ENCODE measurements at places on chromosomes 2 and 18.

DNA sequence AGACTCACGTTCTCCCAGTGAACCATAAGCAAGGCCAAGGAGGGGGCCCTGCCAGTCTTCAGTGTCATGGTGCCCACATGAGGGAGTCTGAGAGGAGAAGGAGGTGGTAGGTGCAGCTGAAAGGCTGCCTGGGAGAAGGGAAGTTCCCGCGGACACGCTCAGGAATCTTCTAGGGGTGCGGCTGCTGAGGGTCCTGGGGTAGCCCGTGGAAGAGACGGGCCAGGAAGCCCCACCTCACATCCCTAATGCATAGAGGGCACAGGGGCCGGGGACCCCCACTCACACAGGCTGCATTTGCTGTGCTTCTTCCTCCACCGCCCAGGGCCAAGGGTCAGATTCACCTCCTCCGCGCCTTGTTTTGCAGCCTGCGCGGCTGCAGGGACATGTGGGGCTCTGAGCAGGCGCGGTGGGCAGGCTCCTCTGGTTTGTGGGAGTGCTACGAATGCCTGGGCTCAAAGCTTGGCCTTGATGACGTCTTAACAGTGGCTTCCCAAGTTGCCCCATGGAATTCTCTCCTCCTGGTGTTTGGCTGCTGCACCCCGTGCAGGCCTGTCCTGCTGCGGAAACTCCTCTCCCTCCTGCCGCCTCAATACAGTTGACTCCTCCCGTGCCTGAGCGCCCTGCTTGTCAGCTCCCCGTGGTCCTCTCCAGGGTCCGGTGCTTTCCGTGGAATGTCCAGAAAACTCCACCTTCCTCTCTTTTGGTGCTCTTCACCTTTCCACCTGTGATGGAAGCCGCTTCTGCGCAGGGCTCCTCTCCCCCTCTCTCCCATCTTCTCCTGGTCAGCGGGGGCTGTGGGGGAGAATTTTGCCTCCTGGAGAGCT is 95.7 kb downstream of the VAPA start:
- no peak for DNase-seq

GRCh38 chr18:44246001-44246400 is 434.7 kb upstream of the SETBP1 start:
- DNase-seq: no peak

- DNase-seq: no peak
These were observed 19.8 kb downstream of the SMIM21 start for GRCh38 chr18:75407468-75408437.

GRCh38 chr18:58253871-58254270 is 209.8 kb downstream of the NEDD4L start:
- DNase-seq: no peak

DNA sequence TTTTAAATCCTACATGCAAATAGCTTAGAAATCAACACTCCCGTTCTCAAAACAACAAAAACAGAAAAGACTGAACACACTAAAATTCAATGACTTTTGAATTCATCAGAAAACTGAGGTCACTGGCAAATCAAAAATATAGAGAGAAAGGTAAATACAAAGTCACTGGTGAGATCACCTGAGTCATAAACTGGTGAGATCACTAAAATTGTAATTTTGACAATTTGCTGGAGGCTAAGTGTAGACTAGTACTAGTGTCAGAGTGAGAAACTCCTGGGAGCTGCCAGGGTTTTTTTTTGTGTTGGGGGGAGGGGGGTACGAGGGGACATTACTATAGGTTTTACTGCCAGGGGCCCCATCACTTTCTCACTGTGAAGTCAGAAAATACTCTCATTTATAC is 1876.0 kb upstream of the CELF4 start:
- DNase-seq: no peak

DNA sequence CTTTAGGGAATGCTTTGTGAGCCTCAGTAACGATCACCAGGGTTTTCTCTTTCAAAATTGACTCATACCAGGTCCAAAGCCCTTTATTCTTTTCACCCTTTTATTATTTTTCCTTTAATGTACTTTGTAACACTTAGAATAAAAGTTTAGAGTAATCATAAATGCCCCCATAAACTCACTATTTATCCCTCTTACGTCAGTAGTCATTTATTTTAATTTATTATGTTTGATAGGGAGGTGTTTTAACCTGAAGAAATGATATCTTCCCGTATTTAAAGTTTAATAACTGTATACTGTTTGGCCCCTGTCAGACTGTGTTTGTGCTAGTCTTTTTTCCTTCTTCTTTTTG is 1.1 kb downstream of the TWSG1 start:
- no peak for DNase-seq

DNA sequence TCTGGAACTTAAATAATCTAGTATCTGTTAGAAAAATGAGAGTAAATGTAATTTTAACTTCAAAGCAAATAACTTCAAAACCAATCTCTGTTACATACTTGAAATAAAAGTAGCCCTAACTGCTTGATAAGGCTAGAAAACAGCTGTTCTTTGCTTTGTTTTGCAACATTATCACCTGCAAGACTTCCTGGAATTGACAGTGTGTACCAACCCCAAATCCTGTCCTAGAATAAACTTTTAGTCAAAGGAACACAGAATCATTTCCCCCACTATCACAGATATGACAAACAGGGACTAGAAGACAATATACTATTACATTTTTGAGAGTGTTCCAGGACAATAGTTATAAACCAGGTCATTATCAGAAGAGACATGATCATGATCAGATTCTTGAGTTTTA is 105.3 kb upstream of the PGAP1 start:
- no peak for DNase-seq

- DNase-seq: no peak
These were observed 130.6 kb upstream of the CDH19 start for GRCh38 chr18:66734451-66734850.

DNA sequence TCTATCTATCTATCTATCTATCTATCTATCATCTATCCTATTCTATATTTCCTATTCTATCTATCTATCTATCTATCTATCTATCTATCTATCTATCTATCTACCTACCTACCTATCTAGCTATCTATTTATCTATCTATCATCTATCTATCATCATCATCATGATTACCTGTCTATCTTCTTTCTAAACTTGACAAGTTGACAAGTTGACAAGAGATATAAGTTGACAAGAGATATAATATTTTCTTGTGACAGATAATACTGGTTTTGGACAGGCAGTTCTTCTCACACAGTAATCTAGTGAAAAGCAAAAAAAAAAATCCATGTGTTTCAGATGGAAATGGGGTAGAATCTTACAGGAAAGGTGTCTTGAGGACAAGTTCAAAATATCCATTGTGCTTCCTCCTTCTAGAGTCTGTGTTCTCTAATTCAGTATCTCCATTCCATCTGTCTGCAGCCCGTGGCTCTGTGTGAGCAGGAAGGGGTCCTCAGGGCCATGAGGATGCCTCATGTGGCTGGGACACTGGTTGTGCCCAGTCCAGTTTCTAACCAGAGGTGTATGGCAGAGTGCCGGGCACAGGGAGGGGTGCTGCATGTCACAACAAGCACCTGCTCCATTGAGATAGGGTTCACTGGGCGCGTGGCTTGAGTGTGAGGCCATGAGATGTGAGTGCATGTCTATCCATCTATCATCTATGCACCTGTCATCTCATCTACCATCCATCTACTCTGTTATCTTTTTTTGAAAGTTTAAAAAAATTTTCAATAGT is 212.4 kb upstream of the PXDN start:
- DNase-seq: no peak

DNA sequence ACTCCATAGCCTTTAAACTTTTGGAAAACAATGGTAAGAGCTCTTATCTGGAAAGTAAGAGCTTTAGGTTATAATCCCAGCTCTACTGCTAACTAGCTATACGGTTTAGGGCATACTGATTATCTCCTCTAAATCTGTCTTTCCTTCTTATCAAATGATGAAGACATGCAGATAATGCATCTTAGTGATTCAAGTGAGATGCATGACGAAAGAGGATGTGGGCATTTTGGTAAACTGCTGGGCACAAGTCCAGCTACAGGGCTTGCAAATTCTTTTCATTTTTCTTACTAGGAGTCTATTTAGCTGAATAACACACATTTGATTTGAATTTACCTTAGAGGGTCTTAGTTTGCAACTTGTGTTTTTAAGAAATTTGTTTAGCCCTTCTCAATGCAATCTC is 1604.8 kb upstream of the ZEB2 start:
- DNase-seq: no peak

DNA sequence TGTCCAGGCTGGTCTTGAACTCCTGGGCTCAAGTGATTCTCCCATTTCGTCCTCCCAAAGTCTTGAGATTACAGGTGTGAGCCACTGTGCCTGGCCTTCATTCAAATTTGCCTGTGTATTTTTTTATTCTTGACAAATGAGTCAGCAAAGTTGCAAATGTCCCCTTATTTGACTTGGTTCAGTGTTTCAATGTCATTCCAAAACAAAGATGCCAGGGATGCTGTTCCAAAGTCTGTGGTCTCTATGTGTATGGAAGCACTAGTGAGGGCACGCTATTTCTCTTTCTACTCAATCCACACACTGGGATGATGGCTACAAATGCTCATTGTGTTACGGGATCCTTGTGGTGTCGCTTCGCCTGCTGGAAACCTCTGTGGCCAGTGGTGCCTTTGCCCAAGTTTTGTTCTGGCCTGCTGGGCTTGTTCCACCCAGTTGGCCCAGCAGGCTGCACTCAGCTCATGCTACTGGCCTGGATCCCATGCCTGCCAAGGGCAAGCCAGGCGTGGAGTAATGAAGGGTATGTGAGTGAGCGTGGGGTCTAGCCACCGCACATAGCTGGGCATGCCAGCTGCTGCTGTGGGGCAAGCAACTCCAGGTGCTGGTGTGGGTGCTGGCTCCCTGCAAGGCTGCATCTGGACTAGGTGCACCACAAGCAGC is 35.6 kb downstream of the FBXO48 start:
- DNase-seq: no peak

DNA sequence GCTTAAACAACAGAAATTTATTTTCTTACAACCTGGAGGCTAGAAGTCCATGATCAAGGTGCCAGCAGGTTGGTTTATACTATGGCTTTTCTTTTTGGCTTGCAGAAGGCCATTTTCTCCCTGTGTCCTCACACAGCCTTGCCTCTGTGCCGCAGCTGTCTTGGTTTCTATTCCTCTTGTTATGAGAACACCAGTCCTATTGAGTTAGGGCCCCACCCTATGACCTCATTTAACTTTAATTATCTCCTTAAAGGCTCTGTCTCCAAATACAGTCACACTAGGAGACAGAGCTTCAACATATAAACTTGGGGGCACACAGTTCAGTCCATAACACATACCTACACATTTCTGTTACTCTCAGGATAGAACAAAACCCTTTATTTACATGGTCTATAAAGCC is 17.3 kb upstream of the RHOB start:
- no peak for DNase-seq

- DNase-seq: no peak
These were observed 42.4 kb downstream of the POMC start for GRCh38 chr2:25125976-25126375.

DNA sequence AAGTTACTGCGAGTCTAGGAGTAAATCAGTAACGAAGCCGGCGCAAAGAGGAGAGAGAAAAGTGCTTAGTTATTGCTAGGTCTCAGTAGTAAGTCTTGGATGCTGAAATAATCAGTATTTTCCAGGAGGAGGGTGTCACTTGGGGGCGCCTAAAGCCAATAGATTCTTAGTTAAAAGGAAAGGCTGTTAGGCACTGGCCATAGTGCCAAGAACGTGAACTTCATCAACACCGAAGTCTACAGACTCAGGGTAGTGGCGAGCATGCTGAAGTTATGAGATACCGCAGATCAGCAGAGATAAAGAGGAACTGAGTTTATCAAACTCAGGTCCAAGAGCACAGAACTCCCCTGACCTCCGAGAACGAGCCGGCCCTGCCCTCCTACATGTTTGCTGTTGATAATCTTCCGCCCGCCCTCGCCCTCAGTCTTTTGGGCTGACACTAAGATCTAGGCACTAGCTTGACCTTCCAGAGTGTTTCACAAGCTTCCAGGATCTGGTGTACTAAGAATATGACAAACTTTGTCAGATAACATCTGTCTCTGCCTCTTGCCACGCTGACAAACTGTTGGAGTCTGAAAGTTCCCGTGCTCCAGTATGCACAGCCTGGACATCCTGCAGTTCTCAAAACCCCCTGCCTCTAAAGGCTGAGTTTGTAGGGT is 49.2 kb downstream of the CYB5A start:
- DNase-seq: no peak

DNA sequence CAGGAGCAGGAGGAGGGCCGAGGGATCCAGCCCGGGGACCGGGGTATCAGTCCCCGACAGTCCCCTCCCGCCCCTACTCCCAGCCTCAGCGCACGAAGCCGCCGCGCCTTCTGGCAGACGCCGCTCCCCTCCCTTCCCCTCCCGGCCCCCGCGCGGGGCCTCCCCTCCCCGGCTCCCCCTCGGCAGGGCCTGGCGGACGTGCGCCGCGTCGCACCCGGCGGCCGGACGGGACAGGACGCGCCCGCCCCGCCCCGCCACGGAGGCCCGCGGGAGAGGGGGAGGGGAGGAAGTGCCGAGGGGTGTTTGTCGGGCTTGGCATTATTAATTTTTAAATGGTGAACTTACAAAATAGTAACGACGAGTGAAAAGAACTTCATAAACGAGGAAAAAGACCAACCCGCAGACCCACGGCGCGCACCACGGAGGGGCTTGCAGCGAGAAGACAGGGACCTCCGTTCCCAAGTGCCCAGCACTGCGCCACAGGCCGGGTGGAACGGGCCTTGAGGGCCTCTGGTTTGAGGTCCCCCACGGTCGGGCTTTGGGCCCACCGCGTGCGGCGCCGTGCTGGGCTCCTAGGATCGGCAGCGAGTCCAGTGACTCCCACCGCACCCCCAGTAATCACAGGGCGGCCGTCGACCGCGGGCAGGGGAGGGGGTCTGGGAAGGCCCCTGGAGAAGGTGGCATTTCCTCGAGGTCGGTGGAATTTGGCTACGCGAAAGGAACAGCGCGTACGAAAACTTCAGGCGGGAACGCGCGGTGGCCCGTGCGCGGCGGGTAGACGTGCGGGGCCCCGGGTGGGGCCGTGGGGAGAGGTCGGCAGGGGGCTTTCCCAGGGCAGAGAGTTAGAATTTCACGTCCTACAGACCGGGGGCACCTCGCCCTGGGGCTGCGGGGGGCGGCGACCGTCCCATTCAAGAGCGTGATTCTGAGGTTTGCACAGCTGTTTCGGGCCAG is 954 bp upstream of the CTDSP1 start:
- DNase-seq: peak; percentile 49

- no peak for DNase-seq
These were observed 287.8 kb upstream of the CCDC68 start for GRCh38 chr18:55247032-55247431.

GRCh38 chr18:77572537-77572936 is 322.9 kb downstream of the GALR1 start:
- DNase-seq: no peak

DNA sequence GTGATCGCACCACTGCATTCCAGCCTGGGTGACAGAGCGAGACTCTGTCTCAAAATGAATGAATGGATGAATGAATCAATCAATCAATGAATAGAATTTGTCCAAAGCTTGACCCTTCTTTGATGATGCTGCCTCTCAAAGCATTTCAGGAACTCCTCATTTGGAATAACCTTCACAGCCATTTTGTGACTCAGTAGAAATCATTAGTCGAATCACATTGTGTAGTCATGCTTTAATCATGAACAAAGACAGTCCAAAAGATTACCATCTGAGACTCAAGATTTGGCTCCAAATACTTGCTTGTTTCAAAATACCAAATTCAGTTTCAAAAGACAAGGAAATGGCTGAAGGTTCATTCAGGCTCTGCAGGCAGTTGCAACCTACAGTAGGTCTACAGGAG is 83.1 kb downstream of the VWA3B start:
- no peak for DNase-seq

All from activated T-helper 9 cell treated with anti-CD3 and anti-CD28 coated beads, Interleukin-2, amount 50 U/mL, for 16 hours (primary cell).